HCEC 1CT (cell line): ENCODE measurements at places on chromosomes 2 and 18.

GRCh38 chr2:136394136-136395060 lies 276.4 kb upstream of the CXCR4 start:
- no peak for DNase-seq

GRCh38 chr18:48994926-48995835 lies 44.4 kb upstream of the SMAD7 start:
- no peak for DNase-seq

DNA sequence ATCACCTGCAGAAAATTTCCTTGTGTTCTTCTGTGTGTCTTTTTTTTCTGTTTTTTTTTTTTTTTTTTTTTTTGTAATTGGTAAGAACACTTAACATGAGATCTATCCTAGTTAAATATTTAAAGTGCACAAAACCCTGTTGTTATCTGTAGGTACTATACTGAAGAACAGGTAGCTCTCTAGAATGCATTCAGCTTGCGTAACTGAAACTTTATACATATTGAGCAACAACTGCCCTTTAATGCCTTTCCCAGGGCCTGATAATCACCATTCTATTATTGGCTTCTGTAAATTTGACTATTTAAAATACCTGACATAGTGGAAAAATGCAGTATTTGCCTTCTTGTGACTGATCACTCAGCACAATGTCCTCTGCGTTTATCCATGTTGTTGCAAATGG lies 701.8 kb downstream of the SUCLG1 start:
- no peak for DNase-seq

- DNase-seq, result no peak
These were observed 950.6 kb downstream of the TRIB2 start for GRCh38 chr2:13667415-13667757.

DNA sequence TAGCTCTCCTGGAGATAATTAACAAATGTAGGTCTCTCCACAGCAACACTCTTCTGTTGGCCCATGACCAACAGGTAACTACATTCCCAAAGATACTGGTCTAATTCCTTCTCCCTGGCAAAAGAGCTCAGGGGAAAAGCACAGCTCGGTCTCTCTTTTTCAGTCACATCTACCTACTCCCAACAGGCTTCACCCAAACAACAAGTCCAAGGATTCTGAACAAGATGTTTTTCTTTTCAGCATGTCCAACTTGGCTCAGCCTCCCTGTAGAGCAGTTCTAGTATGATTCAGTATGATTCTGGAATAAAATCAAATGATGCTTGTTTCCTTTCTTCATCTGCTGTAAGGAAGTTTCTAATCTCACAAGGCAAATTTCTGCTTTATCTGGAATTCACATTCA lies 1704.8 kb upstream of the PIK3C3 start:
- no peak for DNase-seq

GRCh38 chr18:4639628-4640310 lies 184.7 kb upstream of the DLGAP1 start:
- no peak for DNase-seq

- DNase-seq, result peak; percentile 1
These were observed 167.1 kb upstream of the TRIB2 start for GRCh38 chr2:12549641-12550040.

DNA sequence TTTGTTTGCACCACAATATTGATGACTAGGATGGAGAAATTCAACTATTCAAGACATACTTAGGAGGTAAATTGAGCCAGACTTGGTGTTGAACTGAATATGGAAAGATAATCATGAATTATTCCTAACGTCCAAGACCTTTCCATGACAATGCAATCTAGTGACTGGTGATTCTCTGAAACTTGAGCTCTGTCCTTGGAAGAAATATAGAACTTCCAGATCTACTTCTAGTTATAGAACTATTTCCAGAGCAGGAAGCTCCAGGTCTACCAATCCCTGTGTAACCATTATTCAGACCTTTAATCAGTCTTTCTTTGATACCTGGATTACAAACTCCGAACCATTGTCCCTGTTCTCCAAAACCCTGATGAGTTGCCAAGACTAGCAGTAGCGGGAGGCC lies 272.6 kb upstream of the SLC14A2 start:
- DNase-seq, result no peak

GRCh38 chr2:215352602-215353001 lies 40.7 kb downstream of the ATIC start:
- DNase-seq, result no peak

DNA sequence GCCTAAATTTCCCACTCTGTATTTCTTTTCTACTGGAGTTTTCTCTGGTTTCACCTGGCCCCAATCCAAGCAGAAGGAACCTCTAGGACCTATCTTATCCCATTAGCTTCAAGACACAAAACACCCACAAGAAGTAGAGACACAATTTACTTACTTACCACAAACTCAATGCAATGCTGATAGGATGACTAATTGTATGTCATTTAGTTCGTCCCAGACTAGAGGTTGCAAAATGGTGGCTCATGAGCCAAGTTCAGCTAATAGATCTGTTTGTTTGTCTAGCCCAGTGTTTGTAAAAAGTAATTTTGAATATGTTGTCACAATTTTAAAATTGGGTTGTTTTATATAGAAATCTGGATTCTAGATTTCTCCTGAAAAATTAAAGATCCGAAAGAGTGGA lies 34.7 kb upstream of the ZSWIM2 start:
- peak; percentile 28 for DNase-seq

DNA sequence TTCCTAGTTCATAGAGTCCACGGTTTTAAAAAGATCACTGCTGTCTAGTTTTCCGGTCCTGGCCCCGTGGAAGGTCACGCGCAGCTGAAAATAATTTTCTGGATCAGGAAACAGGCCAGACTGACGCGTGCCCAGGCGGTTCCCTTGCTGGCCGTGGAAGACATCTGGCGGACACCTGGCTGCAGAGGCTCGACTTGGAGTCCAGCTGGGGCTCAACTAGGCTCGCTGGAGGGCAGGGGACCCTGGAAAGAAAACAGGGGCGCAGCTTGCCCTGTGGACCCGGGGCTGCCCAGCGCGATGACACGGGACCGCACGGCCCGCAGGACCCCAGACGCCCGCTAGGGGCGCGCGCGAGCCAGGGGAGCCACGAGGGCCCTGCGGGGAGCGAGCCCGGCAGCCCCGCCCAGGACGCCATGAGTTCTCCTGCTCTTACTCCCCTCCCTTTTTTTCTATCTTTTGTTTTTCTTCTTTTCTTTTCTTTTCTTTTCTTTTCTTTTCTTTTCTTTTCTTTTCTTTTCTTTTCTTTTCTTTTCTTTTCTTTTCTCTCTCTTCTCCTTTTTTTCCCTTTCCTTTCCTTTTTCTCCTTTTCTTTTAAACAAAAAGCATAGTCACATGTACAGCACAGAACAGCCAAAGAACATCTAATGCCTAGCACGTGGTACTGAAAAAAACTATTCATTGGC lies 43.2 kb upstream of the UBE2F start:
- DNase-seq, result peak; percentile 70

GRCh38 chr18:48340560-48340959 lies 68.6 kb downstream of the ZBTB7C start:
- no peak for DNase-seq

DNA sequence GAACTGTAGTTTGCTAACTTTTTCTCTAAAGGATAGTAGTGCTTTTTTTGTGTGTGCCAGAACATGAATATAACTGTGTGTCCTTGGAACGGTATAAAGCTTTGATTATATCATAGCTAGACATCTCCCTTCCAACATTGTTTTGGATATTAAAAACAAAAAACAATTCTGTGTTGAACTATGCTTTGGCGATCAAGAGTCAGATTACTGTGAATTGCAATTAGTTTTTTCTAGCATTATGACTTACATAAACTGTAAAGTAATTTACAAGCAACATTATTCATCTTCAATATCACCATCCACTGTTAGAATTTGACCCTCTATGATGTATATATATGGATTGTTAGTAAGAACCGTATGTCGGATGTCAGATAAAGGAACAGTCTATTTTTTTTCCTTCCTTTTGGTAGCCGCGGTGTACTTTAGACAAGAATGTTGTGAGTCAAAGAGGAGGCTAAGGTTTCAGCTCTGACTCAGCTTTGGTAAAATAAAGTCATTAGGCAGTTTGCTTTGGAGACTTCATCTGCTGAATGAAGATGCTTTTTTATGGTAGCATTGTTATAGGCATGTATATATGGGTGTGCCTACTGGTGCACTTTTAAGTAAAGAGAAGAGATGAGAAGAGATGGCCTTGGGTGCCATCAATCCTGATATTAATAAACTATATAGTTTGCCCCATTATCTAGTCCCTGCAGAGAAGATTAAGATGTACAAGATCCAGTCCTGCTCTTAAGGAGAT lies 76.4 kb downstream of the LTBP1 start:
- DNase-seq, result peak; percentile 94

DNA sequence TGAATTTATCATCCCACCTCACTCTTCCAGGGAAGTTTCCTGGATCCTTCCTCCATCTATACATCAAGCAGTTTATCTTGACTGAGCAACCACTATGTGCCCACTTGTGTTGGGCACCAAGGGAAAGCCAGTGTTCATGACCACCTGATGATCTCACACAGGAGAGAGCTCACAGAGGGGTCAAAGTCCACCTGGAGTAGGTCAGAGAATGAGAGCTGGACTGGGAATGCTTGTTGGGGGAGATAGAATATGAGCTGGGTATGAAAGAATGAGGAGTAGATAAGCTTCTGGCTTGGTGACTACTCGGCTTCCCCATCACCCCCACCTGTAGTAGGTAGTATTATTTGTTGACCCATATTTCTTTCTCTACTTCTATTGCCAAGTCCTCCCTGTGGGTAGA lies 72.2 kb upstream of the CYRIA start:
- no peak for DNase-seq

DNA sequence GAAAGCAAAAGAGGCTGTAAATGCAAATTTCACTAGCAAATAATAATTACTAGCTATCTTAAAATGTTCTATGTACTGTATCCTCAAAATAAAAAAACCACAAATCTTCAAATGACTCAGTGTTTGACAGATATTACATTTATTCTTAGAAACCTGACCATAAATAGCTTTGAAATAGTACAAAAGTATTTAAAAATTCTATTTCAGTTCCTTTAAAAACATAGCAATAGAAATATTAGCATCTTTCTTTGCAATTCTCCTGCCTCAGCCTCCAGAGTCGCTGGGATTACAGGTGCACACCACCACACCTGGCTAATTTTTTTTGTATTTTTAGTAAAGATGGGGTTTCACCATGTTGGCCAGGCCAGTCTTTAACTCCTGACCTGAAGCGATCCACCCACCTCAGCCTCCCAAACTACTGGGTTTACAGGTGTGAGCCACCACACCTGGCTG lies 50.6 kb downstream of the MSH6 start:
- DNase-seq, result no peak

DNA sequence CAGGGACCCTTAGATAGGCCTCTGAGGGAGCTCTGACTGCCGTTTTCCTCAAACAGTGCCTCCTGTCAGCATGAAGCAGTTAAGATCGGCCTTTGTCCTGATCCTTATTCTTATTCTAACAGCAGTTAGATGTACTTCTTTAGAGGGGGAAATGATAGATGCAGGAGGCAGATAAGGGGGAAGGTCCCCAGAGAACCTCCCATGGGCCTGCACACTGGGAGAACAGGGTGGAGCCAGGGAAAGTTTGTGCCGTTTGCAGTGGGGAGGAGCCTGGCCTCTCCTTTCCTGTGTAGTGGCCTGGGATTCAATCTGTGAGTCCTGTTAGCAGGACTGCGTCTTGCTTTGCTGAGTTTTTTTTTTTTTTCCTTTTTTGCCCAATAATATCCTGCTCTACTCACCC lies 7.9 kb upstream of the INPP4A start:
- DNase-seq, result no peak

DNA sequence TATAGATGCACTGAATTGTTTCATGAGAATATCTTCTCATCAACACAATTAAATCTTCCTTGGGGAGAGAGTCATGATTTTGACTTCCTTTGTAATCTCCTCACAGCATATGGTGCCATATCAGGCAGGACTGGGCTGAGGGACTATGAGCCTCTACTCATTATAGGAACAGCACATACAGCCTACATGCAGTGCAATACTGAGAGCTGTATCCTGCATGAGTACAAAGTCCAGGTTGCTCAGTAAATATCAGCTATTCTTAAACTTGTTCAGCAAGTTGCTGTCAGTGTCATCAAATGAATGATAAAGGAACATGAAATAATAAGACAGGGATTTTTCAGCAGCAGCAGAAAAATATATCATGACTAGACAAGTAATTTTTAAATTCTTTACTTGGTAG lies 10.8 kb downstream of the DLGAP1 start:
- DNase-seq, result no peak

DNA sequence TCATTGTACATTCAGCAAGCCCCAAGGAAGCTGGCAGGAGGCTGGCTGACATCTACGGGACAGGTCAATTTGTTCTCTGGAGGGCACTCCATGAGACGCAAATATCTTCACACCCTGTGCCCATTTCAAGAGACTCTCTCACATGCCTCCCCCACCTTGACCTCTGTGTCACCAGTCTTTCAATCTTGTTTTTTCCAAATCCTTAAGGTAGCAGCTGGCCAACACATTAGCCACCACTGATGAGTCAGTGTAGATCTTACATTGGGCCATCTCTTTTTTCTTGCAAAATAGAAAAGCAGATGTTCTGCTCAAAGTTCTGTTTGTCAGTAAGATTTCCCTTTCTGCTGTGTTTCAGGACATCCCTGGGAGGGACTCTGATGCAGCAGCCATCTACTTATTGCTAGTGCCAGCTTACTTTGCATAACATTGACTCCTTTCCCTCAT lies 1.7 kb upstream of the DPP4 start:
- peak; percentile 95 for DNase-seq

- DNase-seq, result no peak
These were observed 301.0 kb downstream of the STK39 start for GRCh38 chr2:167946441-167946841.

- DNase-seq, result no peak
These were observed 267.0 kb downstream of the SRBD1 start for GRCh38 chr2:45344071-45344470.

- no peak for DNase-seq
These were observed 34.5 kb upstream of the TMEM87B start for GRCh38 chr2:112020561-112020960.

DNA sequence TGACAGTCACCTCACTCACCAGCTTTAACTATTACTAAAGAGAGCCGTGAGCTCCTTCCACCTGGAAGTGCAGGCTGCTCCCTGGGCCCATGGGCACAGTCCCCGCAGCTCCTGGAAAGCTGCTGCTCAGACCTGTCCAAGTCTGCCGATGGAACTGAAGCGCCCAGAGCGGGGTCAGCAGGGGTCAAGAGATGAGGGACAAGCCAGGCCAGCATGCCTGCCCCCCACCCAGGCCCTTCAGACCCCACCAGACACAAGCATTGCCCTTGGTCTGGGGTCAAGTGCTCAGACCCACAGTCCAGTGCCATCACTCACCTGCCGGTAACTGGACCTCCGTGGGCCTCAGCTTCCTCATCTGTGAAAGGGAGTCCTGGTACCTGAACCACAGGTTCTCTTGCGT lies 59.9 kb downstream of the BIN1 start:
- DNase-seq, result no peak

- peak; percentile 15 for DNase-seq
These were observed 263.2 kb downstream of the SS18 start for GRCh38 chr18:25827228-25827627.

- DNase-seq, result no peak
These were observed 464.2 kb downstream of the MEIS1 start for GRCh38 chr2:66899109-66899508.

- peak; percentile 45 for DNase-seq
These were observed 53.0 kb downstream of the CDCA7 start for GRCh38 chr2:173407646-173408045.
